ENCODE measurements at places on chromosomes 16 and 17.

- DNase-seq = no peak
Observed at GRCh38 chr16:63230421-63231040, 1194.3 kb upstream of the CDH8 start.

DNA sequence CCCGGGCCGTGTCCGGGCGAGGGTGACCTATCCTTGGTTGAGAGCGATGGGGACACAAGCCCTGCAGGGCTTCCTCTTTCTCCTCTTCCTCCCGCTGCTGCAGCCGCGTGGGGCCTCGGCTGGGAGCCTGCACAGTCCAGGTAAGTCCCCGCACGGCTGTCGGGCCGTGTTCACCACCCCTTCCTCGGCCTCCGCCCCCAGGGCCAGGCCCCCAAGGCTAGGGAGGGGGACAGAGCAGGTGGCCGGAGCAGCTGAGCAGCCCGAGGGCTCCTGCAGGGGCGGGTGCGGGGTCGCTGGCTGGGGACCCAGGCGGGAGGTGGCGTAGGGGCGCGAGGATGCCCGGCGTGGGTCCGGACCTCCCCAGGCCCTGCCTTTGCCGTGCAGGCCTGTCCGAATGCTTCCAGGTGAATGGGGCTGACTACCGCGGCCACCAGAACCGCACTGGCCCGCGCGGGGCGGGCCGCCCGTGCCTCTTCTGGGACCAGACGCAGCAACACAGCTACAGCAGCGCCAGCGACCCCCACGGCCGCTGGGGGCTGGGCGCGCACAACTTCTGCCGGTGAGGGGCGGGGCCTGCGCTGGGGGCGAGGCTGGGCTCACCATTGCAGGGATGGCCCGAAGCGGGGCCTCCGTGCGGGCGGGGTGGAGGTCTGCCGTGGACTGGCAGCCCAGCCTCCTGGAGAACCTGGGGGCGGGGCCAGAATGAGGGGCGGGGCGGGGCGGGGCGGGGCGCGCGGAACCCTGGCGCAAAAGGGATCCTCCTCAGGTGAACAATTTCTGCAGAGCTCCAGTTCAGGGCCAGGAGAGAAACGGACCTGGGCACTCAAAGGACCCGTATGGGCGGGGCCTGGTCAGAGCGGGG, 631 bp downstream of the KREMEN2 start:
- DNase-seq = no peak

DNA sequence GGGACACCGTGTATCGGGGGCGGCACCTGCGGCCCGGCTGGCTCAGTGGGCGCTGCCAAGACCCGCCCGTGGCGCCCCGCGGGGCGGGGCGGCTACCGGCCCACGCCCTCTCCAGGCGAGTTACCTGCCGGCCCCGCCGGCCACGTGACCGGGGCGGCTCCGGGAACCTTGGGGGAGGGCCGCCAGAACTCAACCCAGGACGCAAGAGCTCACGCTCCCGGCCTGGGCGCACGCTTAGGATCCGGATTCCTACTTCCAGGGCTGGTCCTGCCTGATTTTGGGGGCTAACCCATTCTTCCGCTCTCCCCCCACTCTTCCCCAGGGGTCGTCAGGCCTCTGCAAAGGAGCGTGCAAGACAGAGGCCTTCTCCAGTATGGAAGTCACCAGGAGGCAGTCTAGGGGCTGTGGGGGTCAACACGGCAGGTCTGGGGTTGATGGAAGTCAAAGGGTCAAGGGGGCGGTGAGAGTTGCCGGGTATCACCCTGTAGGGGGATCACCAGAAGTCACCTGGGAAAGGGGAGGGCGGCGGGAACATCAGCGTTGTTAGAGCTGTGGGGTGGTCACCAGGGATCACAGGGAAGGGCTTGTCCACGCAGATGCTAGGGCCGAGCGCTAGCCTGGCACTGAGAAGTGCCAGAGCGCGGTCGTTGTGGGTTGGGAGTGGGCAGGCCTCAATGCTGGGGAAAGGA, 354 bp upstream of the ESRP2 start:
- DNase-seq = no peak

DNA sequence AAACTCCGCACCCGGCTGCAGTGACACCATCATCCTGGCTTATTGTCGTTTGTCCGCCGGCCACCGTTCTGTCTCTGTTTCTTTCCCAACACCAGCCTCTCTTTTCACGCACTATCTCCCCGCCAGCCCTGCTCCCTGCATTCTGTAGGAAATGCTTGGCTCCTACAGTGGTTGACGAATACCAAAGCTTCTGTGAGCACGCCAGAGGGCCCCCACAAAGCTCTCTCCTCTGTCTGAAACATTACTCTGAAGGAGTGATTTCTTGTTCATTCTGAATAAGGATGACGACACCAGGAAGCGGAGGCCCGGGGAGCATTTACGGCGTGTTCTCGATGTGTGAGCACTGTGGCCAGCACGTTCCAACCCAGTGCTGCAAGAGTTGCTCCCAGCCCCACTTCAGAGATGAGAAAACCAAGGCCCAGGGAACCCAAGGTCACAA, 58.8 kb downstream of the ADCY9 start:
- no peak for DNase-seq

- no peak for DNase-seq
Observed at GRCh38 chr17:82475458-82475857, 16.9 kb downstream of the NARF start.

GRCh38 chr17:76369804-76370203, 14.6 kb upstream of the SPHK1 start:
- DNase-seq = no peak

DNA sequence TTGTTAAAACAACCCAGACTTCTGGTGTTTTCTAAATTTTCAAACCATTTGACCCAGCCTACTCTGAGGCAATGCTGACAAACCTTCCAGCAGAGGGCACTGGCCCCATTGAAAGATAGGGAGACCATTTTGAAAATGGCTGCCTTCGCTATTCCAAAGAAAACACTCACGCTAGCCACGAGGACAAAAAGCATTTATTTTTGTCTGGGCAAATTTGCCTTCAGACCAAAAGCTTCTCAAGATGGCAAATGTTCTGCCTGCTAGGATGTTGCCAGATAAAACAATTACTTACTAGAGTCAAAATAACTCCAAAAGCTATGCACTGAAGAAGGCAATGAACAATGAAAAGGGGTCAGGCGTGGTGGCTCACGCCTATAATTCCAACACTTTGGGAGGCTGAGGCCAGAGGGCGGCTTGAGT, 296.7 kb upstream of the IRX5 start:
- no peak for DNase-seq

- DNase-seq = no peak
Observed at GRCh38 chr16:21950782-21951521, 2.2 kb upstream of the UQCRC2 start.

- no peak for DNase-seq
Observed at GRCh38 chr16:13171313-13171712, 269.9 kb downstream of the SHISA9 start.

DNA sequence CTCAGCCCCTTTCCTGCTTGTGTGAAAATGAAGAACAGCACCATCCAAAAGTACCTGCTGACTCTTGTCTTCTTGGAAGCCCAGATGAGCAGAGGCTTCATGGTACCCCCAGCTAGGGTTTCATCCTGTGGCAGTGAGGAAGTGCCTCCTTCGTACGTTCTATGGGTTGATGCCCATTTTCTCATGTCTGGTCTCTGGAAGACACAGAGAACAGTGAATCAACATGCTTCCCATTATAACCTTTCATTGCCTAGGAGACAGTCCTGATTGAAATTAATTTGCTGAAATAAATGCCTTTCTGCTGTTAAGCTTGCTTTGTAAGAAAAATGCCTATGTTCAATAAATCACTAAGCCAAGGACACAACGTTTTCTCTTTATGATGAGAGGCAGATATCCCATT, 36.5 kb downstream of the RCVRN start:
- DNase-seq = no peak

DNA sequence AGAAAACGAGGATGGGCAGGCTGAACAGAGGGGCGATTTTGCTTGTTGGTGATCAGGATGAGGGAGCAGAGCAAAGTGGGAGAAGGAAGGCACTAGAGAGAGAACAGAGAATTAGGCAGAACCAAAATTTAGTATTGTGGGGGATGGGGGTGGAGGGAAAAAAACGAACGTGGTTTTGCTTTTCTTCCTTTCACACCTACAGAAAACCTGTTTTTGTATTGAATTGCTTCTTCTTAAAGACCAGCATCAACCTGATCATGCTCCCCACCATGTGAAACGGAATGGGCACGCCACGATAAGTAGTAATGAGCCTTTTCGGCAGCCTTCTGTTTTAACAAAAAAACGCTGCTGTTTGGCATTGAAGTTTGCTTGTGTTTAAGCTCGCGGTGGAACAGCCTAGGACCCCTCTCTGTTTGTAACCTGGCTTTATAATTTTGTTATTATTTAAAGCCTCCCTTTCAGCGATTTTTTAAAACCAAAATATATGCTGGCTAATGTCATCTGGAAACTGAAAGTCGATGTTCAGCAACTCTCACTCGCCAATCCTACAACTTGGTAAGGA, 36.8 kb downstream of the ERCC4 start:
- no peak for DNase-seq

- DNase-seq = no peak
Observed at GRCh38 chr16:86638642-86639041, 60.3 kb downstream of the FOXL1 start.

DNA sequence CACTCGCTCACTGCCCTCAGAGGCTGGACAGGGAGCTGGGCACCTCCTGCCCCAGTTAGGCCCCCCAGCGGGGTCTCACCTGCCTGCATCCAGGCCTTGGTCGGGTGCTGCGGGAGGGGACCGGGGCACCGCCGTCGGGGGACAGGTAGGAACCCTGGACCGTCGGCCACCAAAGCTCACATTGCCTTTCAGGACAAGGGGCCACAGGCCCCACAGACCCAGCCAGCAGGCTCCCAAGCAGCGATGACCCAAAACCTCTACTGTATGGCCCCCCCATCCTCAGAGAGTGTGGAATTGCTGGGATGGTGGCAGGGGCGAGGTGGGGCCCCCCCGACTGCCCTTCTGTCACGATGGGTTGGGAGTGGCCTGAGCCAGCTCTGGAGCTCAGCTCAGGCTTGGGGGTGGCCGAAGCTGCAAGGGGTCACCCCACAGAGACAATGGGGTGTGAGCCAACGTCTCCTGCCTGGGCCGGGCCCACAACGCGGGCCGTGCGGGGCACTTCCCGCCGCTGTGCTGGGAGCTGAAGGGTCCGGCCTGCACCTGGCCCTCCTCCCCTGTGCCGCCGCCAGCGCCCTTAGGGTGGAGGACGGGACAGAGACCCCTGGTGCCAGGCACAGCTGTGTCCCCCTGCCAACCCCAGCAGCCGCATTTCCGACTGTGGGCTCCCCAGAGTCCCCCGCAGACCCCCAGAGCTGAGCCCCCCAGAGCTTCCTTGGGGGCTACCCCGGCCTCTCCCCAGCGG, 498 bp downstream of the IGFALS start:
- no peak for DNase-seq

DNA sequence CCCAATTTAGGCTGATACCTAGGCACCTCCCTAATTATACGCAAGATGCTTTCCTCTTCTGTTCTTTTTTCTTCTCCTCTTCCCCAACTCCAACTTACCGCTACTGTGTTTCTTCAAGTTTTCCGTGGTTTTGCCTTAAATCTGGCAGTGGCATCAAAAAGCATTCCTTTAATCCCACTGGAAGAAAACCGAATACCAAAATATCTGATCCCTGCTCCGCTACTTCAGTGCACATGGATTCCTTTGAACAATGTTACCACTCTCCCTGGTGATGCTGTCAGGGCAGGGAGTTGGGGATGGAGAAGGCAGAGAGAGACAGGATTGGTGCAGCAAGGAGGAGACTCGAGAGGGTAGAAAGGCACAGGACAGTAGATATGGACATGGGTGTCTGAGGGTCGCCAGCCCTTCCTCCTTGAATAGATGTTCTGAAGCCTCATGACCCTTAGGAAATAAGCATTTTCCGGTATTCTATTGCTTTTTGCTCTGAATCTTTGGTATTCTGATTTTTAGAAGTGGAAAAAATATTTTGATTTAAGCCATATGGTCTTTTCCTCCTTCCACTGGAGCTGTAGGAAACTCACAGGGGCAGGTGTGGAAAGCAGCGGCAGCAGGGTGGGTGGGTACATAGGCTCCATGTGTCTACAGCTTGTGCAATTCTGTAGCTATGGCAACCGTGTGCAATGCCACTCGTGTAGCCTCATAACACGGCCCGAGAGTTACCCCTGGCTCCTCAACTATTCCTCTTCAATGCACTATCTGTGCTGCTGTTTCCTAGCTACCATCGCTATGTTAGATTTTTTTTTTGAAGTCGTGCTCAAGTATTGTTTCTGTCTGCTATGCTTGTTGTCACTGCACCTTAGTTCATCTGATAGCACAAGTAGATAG, 32.3 kb upstream of the TANC2 start:
- DNase-seq = no peak

DNA sequence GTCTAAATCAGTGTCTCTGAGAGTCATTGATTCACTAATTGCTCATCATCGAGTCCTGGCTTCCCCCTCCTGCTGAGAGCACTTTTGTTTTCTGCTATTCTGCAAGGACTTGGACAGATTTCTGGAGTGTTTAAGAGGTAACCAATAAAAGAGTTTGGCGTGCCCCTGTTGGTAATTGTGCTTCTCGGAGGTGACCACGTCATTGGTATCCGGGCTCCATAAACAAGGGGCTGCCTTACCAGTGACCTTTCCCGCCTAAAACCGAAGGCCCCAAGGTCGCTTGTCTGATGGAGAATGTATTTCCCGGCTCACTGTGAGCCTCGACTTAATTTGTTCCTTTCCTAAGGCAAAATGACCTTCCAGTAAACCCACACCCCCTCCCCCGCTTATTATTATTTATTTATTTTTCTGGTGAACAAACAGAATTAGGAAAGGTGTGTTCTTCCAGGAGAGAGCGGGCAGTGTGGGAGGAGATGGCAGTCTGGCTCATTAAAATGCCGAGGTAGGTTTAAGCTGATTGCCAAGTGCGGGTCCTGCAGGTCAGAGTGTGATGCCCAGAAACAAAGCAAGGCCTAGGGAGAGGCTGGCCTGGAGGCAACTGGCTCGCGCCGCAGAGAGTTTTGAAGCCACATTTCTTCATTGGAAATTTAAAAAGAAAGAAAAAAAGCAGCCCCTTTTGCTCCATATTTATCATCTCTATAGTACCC, 30.2 kb downstream of the MSI2 start:
- no peak for DNase-seq

DNA sequence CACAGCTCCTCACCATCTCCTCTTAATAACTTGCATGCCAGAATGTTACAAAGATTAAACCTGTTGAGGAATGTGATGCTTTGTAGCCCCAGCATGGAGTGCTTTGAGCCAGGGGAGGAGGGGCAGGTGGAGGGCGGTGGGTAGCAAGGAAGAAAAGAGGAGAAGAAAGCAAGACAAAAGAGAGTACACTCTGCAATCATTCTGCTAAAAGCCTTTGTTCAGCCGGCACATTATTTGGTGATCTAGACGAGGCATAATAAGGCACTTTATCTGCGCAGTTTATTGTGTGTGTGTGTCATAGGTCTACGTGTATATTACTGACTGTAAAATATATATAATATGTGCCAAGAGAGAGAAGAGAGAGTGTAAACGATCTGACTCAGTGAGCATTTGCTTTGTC, 139.1 kb downstream of the SOX9 start:
- DNase-seq = no peak

DNA sequence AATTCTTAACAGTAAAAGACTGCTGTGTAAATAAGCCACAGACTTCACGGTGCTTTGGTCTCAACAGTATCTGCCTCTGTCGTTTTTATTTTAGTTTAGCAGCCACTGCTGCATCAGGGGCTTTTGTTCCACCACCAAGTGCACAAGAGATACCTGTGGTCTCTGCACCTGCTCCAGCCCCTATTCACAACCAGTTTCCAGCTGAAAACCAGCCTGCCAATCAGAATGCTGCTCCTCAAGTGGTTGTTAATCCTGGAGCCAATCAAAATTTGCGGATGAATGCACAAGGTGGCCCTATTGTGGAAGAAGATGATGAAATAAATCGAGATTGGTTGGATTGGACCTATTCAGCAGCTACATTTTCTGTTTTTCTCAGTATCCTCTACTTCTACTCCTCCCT, 7.9 kb downstream of the HERPUD1 start:
- no peak for DNase-seq
